ENCODE measurements at places on chromosomes 3 and 15. TPM values are rescaled to one million over a fixed set of nuclear protein-coding genes. Genes with fewer than 3 reads are reported as not detected.

The GPR176 gene
- 80.7 TPM for total RNA-seq

The UROC1 gene
- not detected for total RNA-seq

The BCHE gene
- 10.0 TPM for total RNA-seq

The SLC6A20 gene
- total RNA-seq = not detected

The TGM4 gene
- total RNA-seq = 0.15 TPM

The SPSB4 gene
- not detected for total RNA-seq

The AGBL1 gene
- total RNA-seq = not detected

The CASR gene
- not detected for total RNA-seq

The ZBTB20 gene
- 4.9 TPM for total RNA-seq

The ZPLD1 gene
- total RNA-seq = not detected

The CCDC54 gene
- not detected for total RNA-seq

The CAMK2N2 gene
- total RNA-seq = not detected

The EIF4E3 gene
- 1.6 TPM for total RNA-seq

The ISLR gene
- 16.1 TPM for total RNA-seq

The COL7A1 gene
- total RNA-seq = 29.3 TPM

The SHC4 gene
- 0.67 TPM for total RNA-seq

The DPPA2 gene
- total RNA-seq = not detected

The SLC22A13 gene
- total RNA-seq = not detected

The SLC22A14 gene
- not detected for total RNA-seq

The TNFAIP8L3 gene
- total RNA-seq = 2.1 TPM

The HTR3E gene
- not detected for total RNA-seq

The GMNC gene
- total RNA-seq = not detected

The ADAMTS9 gene
- 2.5 TPM for total RNA-seq

The CEMIP gene
- 2.7 TPM for total RNA-seq

The SLC27A2 gene
- total RNA-seq = 0.50 TPM

The SERINC4 gene
- total RNA-seq = 0.15 TPM

The TERC gene
- 92.2 TPM for total RNA-seq

The RBPMS2 gene
- 0.59 TPM for total RNA-seq

The NSMCE3 gene
- total RNA-seq = 10.1 TPM

The LYZL4 gene
- not detected for total RNA-seq

The THBS1 gene
- total RNA-seq = 99.2 TPM

The SENP7 gene
- 7.1 TPM for total RNA-seq

The DGKG gene
- 0.50 TPM for total RNA-seq

The STRIT1 gene
- not detected for total RNA-seq

The ISLR2 gene
- not detected for total RNA-seq

The GRK7 gene
- total RNA-seq = not detected

The CILP gene
- total RNA-seq = under 0.01 TPM

The MME gene
- 154 TPM for total RNA-seq

The C3orf85 gene
- total RNA-seq = not detected

The SLC12A8 gene
- 6.2 TPM for total RNA-seq

The CFAP100 gene
- not detected for total RNA-seq

The VGLL4 gene
- total RNA-seq = 18.9 TPM

The GYG1 gene
- 41.5 TPM for total RNA-seq

The IMPG2 gene
- under 0.01 TPM for total RNA-seq

The CD200R1L gene
- total RNA-seq = not detected

The ARNT2 gene
- 8.4 TPM for total RNA-seq

The KNG1 gene
- total RNA-seq = not detected

The C3orf52 gene
- total RNA-seq = 1.6 TPM

The CYP19A1 gene
- total RNA-seq = not detected

The MYRIP gene
- not detected for total RNA-seq

The IL5RA gene
- not detected for total RNA-seq

The GTF2A2 gene
- 27.6 TPM for total RNA-seq

The DNAJC13 gene
- 27.1 TPM for total RNA-seq
